Stimulated activated CD8-positive, alpha-beta memory T cell treated with anti-CD3 and anti-CD28 coated beads, Interleukin-4, amount 100 ng/mL, for 1 hour (primary cell): ENCODE measurements at places on chromosomes 12 and 14.
A peak's percentile ranks its signal among the peaks of the same experiment; 100 is the strongest.

DNA sequence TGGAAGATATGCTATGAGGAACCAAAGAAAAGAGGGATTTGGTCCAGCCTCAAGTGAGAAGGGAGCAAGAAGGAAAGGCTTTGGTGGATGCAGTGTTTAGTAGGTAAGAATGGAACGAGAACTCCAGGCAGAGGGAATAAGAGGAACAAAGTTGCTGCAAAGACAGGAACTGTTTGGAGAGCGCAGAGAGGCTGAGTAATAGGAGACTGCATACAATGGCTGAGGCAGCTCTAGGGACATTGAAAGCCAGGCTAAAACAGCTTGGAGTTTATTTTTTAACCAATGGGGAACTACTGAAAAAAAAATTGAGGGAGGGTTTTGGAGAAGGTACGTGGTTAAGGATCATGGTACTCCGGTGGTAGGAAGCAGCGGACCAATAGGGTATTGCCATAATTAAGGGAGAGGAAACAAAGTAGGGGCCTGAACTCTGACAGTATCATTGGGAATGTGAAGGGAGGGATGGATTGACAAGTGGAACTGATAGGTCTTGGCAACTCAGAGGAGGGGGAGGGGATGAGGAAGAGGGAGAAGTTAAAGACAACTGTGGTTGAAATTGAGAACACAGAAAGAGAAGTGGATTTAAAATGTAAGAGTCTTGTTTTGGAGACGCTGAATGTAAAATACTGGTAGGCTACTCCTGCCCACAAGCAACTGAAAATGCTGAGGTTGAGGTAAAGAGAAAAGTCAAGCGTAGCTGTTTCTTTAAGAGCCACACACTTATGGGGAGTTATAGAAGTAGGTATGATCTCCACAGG is 4.8 kb downstream of the ASCL4 start:
- DNase-seq = no peak

DNA sequence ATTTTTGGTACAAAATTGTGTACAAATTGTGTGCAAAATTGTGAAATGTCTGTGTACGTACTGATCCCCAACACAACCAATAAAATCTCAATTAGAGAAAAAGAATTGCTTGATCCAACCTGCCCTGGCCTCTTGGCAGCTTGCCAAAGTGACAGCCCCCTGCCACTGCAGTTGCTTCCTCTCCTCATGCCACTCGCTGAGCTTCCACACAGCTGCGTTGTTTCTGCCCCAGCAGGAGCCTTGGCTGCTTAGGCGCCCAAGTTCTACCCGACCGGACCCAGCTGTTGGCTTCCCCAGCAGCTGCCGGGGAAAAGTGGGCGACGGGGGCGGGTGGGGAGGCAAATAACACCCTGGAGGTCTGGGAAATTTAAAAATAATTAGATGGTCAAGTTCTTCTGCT is 171.8 kb upstream of the ATF7IP start:
- no peak for DNase-seq

- DNase-seq = no peak
Observed at GRCh38 chr14:91361233-91361811, 56.3 kb downstream of the CCDC88C start.

DNA sequence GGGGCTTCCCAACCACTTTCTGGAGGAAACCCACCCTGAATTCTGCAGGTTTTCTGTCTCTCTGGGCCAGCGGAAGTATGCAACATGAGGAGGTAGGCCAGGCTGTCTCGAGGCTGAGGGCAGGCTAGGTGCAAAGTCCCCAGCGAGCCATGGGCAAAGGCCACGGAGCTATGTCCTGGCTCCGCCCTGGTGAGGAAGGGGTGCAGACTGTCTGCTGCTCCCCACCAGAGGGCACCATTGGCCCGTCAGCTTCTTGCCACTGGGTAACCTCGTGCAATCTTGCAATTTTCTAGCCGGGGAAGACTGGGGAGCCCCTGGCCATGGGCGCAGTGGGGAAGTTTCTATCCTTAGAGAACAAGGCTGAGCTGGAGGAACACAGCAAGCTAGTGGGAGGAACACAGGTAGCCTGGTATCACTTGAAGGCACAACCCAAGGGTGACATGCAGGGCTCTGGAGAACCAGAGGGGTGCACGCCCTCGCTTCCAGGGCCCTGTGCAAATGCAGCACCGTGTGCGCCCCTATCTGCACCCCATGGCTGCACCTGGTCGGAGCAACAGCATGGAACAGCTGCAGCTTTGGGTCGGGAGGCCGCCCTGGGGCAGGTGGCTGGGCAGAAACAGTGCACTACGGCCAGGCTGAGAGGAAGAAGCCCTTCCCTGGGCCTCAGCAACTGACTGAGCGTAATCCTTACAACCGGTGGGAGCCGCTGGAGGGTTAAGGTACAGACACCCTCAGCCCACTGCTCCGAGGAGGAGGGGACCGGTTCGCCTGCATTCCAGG is 27.6 kb upstream of the RPLP0 start:
- DNase-seq = peak; percentile 74

DNA sequence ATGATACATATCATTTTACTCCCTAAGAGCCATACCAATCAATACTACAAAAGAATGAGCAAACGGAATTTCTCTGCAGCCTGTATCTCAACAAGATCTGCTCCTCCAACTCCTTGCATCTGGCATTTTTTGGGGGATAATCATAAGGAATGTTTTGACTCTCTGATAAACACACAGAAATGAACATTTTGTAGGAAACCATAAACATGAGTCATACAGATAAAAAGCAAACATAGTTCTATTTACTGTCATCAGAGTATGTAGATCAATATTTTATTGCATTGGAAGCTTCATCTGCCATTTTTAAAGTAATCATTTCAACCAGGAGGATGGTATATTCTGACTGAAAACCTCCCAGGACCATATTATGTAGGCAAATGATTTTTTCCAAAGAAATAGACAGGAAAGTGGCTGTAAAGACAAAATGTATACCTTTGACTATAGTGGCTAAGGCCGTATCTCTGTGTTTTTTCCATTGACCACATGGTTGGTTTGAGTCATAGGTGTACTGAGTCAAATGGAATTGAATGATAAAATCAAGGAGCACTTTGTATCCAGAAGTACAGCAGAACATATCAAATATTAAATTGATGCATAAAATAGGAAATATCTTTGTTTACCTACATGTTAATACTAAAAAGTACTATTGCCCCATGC is 32.4 kb upstream of the CD69 start:
- no peak for DNase-seq

- DNase-seq = no peak
Observed at GRCh38 chr14:71586131-71586897, 345.9 kb upstream of the RGS6 start.
